ENCODE measurements at places on chromosomes 7 and 10.

DNA sequence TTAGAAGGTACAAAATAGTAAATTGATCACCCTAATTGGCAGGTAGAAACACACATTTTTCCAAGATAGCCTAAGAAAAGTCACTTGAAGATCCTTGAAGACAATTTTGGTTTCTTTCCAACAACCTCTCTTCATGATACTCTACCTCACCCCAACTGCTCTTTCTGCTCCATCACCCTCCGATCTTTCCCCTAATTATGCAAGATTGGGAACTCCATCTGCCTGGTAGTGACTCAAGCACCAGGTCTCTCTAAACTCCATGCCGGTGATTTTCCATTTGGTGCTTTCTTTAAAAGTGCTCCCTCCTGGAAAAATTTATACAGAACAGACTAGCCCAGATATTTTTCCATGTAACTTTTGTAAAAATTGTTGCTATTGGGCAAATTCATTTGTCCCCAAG, 1.1 kb upstream of the AKR1B1 start:
- DNase-seq: no peak

DNA sequence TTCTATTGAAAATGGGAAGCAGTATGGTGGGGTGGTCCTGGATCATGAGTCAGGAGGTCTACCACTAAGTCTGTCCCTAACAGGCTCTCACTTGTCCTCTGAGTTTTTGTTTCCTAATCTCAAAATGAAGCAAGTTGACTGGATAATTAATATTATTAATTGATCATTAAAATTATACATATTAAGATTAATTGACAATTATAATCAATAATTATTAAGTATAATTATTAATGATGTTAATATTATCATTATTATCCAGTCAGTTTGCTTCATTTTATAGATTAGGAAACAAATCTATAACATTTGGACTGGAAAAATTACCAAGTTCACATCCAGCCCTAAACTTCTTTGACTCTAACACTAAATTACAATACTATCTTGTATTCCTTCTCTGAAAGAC, 174.2 kb upstream of the KMT2E start:
- no peak for DNase-seq

- no peak for DNase-seq
Measured at GRCh38 chr10:30897048-30897447, 134.6 kb downstream of the ZNF438 start.

- no peak for DNase-seq
Measured at GRCh38 chr10:22420787-22421517, 75.7 kb downstream of the SPAG6 start.

GRCh38 chr7:151134743-151135524, 32.6 kb downstream of the GBX1 start:
- no peak for DNase-seq

- no peak for DNase-seq
Measured at GRCh38 chr10:77566236-77566635, 71.4 kb downstream of the KCNMA1 start.

All from activated T-cell treated with anti-CD3 and anti-CD28 coated beads, Interleukin-2, amount 50 U/mL, for 48 hours (primary cell).